ENCODE measurements at places on chromosomes 16 and 17.

DNA sequence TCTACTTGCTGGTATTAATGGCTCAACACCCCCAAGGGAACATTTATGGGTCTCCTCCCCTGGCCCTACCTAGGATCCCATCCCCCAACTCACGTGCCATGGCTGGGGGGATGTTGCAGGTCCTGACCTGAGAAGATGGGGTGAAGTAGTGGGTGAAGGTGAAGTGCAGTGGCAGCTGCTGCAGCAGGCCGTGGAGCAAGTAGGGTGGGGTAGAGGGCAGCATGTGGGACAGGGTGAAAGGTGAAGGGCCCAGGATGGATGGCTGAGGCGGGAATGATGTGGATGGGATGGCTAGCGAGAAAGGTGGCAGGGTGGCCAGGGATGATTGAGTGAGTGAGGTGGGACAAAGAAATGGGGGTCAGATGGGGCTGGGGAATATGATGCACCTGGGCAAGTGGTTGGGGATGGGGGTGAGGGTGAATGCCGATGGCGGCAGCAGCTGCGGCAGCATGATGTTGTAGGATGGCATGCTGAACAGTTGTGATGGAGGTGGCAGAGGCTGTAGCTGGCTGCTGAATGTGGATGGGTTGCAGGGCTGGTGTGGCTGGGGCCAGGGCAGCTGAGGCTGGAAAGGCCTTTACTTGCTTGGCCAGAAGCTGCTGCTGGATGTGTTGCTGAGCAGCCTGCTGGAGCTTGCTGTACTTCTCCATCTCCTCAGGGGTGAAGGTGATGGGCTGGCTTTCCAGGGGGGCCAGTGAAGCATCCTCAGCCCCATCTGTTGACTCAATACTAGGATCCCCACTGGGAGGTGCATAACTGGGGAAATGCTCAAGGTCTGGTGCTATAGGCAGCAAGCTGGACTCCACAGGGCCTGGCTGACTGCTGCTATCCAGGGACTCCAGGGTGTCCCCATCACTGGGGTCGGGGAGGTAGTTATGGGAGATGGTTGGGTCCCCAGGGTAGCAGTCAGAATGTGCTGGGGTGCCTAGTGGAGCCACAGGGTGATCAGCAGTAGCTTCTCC lies 8.3 kb upstream of the ITGA2B start:
- DNase-seq, result no peak

- no peak for DNase-seq
Measured at GRCh38 chr17:37322826-37323561, 52.8 kb upstream of the C17orf78 start.

GRCh38 chr16:19524356-19524615 lies 544 bp downstream of the CCP110 start:
- peak; percentile 71 for DNase-seq

- no peak for DNase-seq
Measured at GRCh38 chr17:66076546-66077190, 115.3 kb downstream of the CEP112 start.

GRCh38 chr17:71024172-71024571 lies 854.8 kb downstream of the KCNJ2 start:
- no peak for DNase-seq

GRCh38 chr16:69199382-69199781 lies 12.4 kb downstream of the SNTB2 start:
- DNase-seq, result no peak

GRCh38 chr16:8955828-8956227 lies 7.9 kb downstream of the USP7 start:
- peak; percentile 41 for DNase-seq

- DNase-seq, result no peak
Measured at GRCh38 chr16:82560805-82561325, 65.9 kb upstream of the CDH13 start.

DNA sequence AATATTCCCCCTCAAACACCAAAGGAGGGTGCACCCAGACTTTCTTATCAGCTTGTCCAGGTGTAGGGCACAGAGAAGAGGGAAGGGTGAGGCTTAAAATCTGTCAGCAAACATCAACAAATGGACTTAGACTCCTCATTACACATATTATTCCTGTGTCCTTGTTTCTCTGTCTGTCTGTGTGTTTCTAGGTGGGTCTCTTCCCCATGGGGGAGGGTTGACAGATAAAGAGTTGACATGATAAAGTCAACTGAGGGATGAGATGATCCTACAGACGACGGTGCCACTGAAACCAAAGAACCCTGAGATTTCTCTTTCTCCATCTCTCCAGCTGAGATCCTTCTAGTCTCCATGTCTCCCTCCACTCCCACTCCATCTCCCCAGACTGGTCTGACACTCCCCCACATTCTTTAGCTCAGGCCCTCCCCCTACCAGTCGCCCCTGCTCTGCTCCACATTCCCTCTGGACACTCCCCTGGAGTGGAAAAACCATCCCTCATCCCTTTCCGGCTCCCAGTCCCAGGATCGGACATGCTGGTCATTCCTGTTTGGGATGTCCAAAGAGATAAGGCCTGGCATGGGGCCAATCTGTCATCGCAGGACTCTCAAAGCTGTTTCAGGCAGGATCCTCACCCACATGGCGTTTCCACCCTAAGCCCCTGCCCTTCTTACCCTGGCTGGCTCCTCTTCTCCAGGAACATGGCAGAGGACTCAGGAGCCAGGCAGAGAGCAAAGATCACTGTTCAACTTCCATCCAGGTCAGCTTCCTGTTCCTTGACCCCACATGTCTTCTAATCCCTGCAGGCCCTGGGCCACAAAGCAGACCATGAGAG lies 2.9 kb upstream of the ITGA3 start:
- peak; percentile 58 for DNase-seq

DNA sequence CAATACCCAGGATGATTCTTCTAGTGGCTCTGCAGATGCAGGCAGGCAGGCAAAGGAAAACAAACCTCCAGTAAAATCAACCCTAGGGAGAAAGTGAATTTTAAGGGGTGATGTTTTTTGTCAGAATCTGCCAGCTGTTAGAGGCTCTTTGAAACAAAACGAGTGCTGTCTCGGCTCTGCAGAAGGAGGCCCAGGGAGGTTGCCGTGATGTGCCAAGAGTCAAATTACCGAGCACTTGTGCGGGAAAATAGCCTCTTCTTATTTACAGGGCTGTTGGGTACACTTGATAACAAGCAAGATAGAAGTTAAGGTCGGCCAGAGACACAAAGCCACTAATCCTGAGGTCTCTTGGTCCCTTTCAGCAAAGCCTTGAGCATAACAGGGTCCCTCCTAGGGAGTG lies 68.9 kb upstream of the EEF2KMT start:
- DNase-seq, result no peak

GRCh38 chr17:77437017-77437416 lies 296.2 kb downstream of the SEC14L1 start:
- no peak for DNase-seq

DNA sequence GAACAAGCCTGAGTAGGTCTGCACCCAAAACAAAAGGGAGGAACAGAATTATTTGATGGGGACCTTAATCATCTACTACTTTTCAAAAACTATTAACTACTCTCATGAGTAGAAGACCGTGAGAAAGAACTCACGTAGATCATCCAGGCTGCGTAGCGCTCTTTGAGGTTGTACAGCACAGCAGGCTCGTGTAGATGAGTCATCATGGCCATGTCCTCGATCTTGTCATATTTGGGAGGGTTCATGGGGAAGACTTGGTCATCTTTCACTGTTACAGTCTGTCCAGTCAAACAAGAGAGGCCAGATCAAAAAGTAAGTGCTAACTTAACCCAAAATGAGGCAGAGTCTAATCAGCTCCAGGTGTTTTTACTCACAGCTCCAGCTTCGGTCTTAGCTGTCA lies 2.3 kb downstream of the MYH1 start:
- no peak for DNase-seq

DNA sequence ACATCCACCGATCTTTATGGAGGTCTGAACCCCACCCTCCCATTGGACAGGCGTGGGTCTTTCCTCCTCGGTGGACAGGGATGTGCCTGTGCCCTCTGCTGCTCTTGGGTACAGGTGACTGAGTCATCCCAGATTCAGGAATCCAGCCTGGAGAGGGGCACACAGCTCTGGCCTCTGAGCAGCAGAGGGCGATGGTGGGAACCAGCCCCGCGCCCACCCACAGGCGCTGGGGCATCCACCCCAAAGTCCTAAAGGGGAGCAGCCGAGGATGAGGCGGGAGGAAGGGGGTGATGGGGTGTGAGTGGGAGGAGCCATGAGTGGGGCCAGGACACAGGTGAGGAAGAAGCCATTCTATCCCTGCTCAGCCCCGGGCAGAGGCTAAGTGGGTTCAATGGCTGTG lies 35.0 kb downstream of the ENGASE start:
- DNase-seq, result no peak

DNA sequence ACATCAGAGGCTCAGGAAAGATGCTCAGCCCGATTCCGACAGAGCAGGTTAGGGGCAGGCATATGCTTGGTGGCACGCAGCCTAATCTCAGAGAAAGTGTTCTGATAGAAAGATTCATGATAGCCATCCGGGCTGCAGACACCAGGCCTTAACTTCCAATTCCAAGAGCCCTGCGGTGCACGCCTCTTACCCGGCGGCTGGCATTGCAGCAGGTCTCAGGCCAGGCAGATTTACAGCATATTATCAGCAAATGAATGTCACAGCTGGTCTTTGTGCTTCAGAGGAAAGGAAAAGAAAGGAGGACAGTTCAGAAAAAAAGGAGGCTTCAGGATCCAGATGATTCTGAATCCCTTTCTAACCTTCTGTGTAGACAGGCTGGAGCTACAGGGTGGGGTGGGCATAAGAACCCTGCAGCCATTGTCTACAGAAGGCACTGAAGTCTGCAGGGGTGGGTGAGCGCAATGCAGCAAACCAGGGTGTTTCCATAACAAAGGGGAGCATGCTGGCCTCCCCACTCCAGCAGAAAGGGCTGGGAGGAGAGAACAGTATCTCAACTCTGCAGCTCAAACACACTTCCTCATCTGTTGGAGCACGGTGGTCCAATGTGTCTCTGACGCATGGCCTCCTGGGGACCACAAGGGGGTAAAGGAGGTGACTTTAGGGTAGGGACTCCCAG lies 277.4 kb upstream of the XYLT1 start:
- DNase-seq, result no peak

DNA sequence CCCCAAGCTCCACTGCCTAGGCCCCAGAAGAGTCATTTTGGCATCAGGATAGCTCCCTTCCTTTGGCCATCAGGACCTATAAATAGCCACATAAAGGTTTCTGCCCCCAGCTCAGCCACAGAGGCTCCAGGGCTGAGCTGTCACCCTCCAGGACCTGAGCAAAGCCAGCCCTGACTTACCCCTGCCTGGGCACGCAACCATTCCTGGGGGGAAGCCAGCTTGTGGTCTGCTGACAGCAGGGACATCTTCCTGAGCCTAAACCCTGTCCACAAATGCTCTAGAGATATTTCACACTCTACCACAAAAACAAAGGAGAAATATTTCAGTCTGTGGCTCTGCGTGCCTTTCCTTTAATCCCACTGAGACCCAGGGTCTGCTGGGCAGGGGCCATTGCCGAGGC lies 123.7 kb upstream of the CCL2 start:
- no peak for DNase-seq

DNA sequence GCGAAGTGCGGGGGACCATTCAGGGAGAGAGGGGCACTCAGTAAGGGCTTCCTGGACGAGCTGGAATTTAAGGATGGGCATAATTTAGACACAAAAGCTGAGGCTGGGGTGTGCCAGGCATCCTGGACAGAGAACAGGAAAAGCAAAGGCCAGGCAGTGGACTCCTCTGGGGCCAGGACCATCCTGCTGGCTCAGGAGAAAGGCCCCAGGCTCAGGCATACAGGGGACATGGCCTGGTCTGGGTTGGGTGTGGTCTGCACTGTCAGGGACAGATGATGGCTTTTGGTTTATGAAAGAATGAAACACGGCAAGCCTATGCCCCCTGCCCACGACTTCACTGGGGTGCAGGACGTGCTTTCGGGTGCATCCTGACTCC lies 48.9 kb upstream of the DOC2B start:
- DNase-seq, result no peak

GRCh38 chr17:78425429-78425828 lies 47.0 kb downstream of the PGS1 start:
- DNase-seq, result no peak

DNA sequence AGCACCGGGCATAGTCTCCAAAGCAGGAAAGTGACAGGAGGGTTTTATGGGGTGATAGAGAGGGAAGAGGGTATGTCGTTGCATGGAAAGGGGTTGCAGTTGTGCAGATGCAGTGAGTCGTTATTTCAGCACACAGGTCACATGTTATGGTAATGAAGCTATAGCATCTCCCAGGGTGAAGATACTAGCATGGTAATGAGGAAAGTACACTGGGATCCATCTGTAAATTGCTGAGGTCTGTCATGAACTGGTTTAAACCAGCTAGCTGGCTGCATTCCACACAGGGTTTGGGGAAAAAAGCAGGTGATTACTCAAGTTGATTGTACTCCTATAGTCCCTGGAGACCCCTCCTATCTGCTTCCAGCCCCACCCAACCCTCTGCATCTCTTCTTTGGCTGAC lies 11.7 kb downstream of the COX11 start:
- no peak for DNase-seq

GRCh38 chr17:74682471-74683190 lies 30.1 kb downstream of the CD300LF start:
- DNase-seq, result no peak

- DNase-seq, result peak; percentile 60
Measured at GRCh38 chr16:12323007-12323758, 346.6 kb downstream of the SNX29 start.

DNA sequence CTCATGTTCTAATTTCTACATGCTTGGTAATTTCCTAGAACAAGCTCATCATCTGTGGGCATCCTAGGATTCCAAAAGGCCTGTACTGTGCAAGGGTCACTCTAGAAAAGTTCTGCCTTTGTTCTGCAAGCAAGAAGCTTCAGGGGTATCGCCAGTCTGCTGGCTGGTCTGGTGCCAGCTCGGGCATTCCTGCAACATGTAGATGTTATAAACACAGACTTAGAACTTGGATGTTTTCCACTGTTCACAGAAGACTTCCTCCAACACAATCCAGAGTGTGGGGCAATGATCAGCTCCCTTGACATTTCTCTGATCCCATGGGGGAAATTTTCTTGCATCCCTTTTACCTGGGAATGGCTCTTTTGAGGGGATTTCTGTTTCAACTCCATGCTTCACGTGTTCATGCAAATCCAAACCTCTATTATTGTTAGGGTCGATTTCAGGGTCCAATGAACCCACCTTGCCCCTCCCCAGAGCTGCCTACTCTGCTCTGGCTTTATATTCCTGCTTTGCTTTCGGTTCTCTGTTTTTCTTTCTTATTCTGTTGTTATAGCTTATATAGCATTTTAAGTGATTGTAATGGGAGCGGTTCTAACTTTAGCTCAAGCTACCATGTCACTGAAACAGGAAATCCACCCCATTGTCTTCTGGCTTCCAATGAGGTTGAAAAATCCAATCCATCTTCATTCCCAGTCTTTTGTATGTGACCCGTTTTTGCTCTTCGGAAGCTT lies 25.3 kb downstream of the UBE2O start:
- DNase-seq, result no peak

DNA sequence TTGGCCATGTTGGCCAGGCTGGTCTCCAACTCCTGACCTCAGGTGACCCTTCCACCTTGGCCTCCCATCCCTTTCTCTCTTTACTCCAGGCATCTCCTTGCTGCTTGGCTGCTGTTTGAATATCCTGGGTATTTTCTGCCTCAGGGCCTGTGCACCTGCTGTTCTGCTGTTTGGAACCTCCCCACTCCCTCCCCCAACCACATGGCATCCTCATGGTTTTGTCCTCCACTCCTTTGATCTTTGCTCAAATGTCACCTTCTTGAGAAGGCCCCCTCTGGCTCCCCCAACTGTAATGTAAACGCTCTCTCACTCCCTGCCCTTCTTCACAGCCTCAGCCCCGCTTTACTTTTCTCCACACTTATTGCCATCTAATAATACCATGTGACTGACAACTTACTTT lies 152.0 kb downstream of the GSG1L start:
- DNase-seq, result no peak
